ENCODE measurements at places on chromosomes 6 and 20.
A peak's percentile ranks its signal among the peaks of the same experiment; 100 is the strongest.

- H3K27me3 ChIP-seq, result peaks cover 20% of the 10 kb centered on the region
- no peaks in the 10 kb centered on the region for H3K36me3 ChIP-seq
- no peak overlapping the region for H3K27ac ChIP-seq
- no peak for ATAC-seq
Measured at GRCh38 chr6:154458565-154459470, 51.7 kb downstream of the CNKSR3 start.

GRCh38 chr6:116883005-116883404 is 6.0 kb downstream of the RFX6 start:
- ATAC-seq, result no peak
- no peak overlapping the region for H3K4me3 ChIP-seq
- no peaks in the 10 kb centered on the region for H3K36me3 ChIP-seq

GRCh38 chr6:53585208-53585900 is 40.5 kb upstream of the GCLC start:
- peak overlapping the region; percentile 8 for H3K27ac ChIP-seq
- H3K4me1 ChIP-seq, result peaks cover 46% of the 10 kb centered on the region
- peak; percentile 52 for ATAC-seq
- no peaks in the 10 kb centered on the region for H3K36me3 ChIP-seq
- H3K27me3 ChIP-seq, result no peaks in the 10 kb centered on the region
- H3K4me3 ChIP-seq, result no peak overlapping the region

DNA sequence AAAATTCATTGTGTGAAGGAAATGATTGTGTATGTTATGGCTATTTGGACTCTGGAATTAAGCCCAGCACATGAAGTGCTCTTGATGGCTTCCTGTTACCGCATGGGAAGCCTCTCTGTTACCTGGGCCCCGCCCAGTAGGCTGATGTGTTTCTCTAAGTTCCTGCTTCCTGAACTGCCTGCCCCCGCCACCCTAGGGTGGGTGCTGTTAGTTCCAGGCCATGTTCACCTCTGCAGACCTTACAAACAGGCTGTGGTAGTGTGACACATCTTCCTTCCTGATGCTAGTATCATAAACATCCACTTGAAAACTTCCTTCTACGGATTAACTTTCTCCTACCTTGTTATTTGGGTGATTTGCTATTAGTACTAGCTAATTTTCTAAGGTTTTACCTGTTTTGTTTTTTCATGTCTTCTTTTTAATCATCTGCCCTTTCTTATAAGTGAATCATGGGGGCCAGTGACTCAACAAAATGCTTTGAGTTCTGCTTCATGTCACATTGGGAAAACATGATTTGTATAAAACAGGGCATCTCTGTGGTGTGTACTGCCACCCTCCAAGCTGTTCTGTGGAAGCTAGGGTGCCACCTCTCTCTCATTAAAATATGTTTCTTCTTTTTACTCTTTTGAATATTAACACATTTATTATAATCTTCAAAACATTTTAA is 40.6 kb downstream of the SH3BGRL2 start:
- no peaks in the 10 kb centered on the region for H3K36me3 ChIP-seq
- H3K4me1 ChIP-seq, result peaks cover 20% of the 10 kb centered on the region
- peak; percentile 29 for ATAC-seq
- no peaks in the 10 kb centered on the region for H3K27me3 ChIP-seq
- H3K27ac ChIP-seq, result no peak overlapping the region

- H3K27ac ChIP-seq, result no peak overlapping the region
- H3K27me3 ChIP-seq, result peaks cover 32% of the 10 kb centered on the region
- no peak overlapping the region for H3K4me3 ChIP-seq
- H3K36me3 ChIP-seq, result no peaks in the 10 kb centered on the region
- no peak for ATAC-seq
Measured at GRCh38 chr6:166760288-166760687, 133.2 kb upstream of the RPS6KA2 start.

GRCh38 chr6:30357678-30358540 is 13.0 kb downstream of the RPP21 start:
- H3K27ac ChIP-seq, result no peak overlapping the region
- H3K4me1 ChIP-seq, result peaks cover 11% of the 10 kb centered on the region
- no peaks in the 10 kb centered on the region for H3K36me3 ChIP-seq
- H3K27me3 ChIP-seq, result peaks cover 55% of the 10 kb centered on the region
- peak overlapping the region; percentile 79 for H3K4me3 ChIP-seq

DNA sequence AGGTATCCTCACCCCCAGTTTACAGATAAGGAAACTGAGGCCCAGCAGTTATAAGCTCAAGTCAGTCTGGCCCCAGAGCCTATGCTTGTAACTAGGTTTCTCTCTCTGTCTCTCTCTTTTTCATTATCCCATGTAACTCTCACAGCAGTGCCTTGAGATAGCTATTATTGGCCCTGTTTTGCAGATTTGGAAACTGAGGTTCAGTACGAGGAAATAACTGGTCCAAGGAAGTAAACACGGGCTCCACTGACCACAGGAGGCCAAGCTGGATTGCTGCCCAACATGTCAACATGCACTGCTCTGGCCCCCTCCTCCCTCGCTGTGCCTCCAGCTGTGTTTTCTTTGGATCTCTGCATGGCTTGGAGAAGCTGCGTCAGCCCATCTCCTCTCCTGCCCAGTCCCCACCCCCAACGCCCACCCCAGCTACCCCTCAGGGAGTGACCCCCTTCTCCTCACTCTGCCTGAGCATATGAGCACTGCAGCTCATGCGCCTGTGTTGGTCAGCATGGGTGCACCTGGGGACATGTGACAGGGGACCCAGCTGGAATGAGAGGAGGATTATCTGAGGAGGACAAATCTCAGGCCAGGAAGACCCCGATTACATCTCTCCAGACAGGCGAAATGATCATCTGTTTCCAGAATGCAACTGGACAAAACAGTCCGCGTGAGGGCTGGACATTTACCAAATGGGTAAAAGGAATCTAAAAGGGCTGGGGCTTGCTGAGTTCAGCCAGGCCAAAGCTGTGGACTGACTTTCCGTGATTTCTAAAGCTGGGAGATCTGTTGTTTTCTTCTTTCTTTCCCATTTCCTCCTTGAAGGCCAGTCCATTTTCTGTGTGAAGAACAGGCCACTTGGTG is 7.8 kb upstream of the PLTP start:
- H3K27ac ChIP-seq, result no peak overlapping the region
- ATAC-seq, result no peak
- H3K36me3 ChIP-seq, result no peaks in the 10 kb centered on the region

GRCh38 chr20:826695-827323 is 6.7 kb upstream of the FAM110A start:
- no peaks in the 10 kb centered on the region for H3K36me3 ChIP-seq
- H3K4me3 ChIP-seq, result no peak overlapping the region
- no peak for ATAC-seq
- no peak overlapping the region for H3K27ac ChIP-seq
- peaks cover 30% of the 10 kb centered on the region for H3K27me3 ChIP-seq

DNA sequence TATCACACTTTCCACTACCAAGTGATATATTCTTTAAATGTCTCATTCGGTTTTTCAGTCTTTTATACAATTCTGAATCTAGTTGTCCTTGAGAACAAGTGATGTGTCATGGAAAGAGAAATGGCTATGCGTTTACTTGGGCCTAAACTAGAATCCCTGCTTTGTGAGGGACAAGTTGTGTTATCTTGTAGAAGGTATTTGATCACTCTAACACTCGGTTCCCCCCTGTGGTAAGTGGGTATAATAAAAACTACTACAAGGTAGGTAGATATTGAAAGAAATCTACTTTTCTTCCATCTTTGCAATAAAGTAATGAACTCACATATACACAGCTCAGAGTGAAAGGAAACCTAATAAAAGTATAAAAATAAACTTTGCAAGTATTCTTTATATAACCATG is 108.9 kb downstream of the MANEA start:
- no peaks in the 10 kb centered on the region for H3K4me1 ChIP-seq
- H3K27ac ChIP-seq, result no peak overlapping the region
- peak; percentile 16 for ATAC-seq
- no peaks in the 10 kb centered on the region for H3K36me3 ChIP-seq

GRCh38 chr20:44714102-44714700 is 968 bp upstream of the CCN5 start:
- H3K4me3 ChIP-seq, result no peak overlapping the region
- no peaks in the 10 kb centered on the region for H3K4me1 ChIP-seq
- H3K27ac ChIP-seq, result no peak overlapping the region
- no peak for ATAC-seq
- H3K27me3 ChIP-seq, result peaks cover 30% of the 10 kb centered on the region
- no peaks in the 10 kb centered on the region for H3K36me3 ChIP-seq

DNA sequence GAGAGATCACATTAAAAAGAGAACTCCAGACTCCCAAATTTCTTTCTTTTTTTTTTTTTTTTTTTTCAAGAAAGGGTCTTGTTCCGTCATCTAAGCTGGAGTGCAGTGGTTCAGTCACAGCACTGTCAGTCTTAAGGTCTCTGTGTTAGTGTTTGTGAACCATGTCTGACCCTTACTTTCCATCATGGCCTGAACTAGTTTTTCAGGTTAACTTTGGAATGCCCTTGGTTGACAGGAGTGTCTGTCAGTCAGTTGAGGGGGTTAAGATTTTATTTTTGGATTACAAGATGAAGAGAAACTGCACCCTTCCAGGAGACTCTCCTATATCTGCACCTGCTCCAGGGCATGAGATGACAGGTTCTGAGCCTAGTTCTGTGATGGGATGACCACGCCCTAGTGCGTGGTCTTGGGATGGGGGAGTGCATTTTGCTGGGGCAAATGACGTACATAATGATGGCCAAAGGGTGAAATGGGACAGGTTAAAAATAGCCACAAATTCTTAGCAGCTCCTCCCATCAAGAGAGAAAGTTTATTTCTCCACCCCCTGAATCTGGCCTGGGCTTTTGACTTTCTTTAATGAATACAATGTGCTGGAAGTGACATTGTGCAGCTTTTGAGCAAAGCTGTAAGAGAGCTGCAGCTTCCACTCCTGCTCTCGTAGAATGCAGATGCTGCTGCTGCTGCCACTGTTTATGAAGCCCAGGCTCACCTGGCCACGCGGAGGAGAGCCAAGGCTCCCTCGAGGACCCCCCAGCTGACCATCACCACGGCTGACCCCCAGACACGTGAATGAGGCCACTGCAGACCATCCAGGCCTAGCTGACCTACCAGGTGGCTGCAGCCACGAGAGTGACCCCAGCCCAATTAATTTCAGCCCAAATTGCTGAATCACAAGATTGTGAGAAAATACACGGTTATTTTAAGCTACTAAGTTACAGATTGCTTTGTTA is 29.7 kb upstream of the FAM50B start:
- no peaks in the 10 kb centered on the region for H3K4me1 ChIP-seq
- H3K27me3 ChIP-seq, result no peaks in the 10 kb centered on the region
- H3K36me3 ChIP-seq, result no peaks in the 10 kb centered on the region
- no peak overlapping the region for H3K27ac ChIP-seq
- H3K4me3 ChIP-seq, result no peak overlapping the region

DNA sequence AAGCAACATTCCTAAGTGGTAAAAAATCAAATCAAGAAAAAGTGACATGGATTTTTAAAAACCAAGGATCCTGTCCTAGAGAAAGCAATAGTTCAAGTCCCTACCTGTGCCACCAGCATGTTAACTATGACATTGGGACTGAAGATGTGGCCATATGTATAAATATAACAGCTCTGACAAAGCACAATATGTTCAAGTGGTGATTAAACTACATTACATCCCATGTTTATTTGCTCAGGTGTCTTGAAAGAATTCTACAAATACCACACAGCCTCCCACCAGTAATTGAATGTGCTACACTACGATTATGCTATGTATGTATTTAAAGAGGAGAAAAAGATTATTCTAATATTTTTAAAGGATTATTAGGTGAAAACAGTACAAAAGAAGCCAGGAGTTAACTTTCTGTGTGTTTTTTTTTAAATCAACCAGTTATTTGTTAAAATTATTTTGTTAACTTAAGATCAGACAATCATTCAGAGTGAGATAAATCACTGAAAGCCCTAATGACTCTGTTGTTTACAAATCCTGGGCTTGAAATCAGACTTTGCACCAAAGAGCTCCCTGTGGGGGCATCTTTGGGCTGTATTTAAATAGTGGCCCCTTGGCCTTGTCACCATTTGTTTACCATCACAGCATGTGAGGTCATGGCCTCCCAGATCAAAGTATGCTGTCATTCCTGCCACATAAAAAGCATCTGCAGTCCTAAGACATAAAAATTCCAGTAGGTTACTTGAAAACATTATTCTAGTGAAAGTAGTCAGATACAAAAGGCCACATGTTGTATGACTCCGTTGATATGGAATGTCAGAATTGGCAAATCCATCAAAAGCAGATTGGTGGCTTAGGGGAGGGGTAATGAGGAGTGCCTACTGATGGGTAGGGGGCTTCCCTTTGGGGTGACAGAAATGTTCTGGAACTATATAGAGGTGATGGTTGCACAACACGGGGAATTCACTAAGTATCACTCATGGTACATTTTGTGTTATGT is 17.1 kb downstream of the TTLL2 start:
- peaks cover 55% of the 10 kb centered on the region for H3K27me3 ChIP-seq
- H3K27ac ChIP-seq, result no peak overlapping the region
- H3K36me3 ChIP-seq, result no peaks in the 10 kb centered on the region
- peaks cover 2% of the 10 kb centered on the region for H3K4me1 ChIP-seq
- H3K4me3 ChIP-seq, result no peak overlapping the region
- ATAC-seq, result no peak

DNA sequence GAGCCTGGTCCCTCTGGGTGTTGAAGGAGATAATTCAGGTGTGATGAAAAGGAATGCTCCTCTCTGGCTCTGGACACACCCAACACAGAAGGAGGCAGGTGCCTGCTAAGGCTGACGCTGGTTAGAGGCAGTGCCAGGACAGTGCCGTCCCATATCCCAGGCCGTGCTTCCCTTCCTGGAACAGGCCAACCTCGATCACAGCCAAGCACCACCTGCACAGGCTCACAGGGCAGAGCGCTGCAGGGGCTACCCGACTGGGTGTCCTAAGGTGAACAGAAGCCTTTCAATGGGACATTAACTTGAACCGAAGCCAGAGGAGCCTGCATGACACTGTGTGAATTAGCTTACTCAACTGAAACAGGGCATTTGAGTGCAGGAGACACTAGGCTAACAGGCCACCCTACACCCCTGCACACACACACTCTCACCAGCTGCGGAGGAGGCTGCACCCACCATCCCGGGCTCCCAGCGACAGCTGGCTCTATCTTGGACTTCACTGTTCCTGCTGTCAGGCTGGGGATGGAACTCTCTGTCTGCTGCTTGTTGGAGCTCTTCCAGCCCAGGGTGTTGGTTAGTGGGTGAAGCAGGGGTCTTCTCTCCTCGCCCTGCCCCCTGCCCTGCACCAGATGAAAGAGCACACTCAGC is 347.2 kb downstream of the TAF4 start:
- peak; percentile 31 for ATAC-seq
- H3K27me3 ChIP-seq, result peaks cover 13% of the 10 kb centered on the region
- H3K27ac ChIP-seq, result no peak overlapping the region
- H3K4me1 ChIP-seq, result peaks cover 8% of the 10 kb centered on the region
- H3K4me3 ChIP-seq, result no peak overlapping the region

- no peaks in the 10 kb centered on the region for H3K36me3 ChIP-seq
- no peaks in the 10 kb centered on the region for H3K4me1 ChIP-seq
- H3K4me3 ChIP-seq, result no peak overlapping the region
- no peak overlapping the region for H3K27ac ChIP-seq
- no peak for ATAC-seq
- H3K27me3 ChIP-seq, result no peaks in the 10 kb centered on the region
Measured at GRCh38 chr6:93165850-93166430, 253.4 kb downstream of the EPHA7 start.

Data from stimulated activated memory B cell treated with anti-CD40 and anti-IgM and Interleukin-4, amounts not matched to agents 10 μg/mL and 1 μg/mL and 100 μg/mL, for 72 hours (primary cell).